ENCODE measurements at places on chromosomes 7 and 10. TPM values are rescaled to one million over a fixed set of nuclear protein-coding genes. Genes with fewer than 3 reads are reported as not detected.

GRCh38 chr7:41118486-41118885 is 584.4 kb downstream of the INHBA start:
- no peaks in the 10 kb centered on the region for H3K36me3 ChIP-seq
- no peak overlapping the region for H3K27ac ChIP-seq
- no peak for DNase-seq
- no peaks in the 10 kb centered on the region for H3K27me3 ChIP-seq
- no peak overlapping the region for H3K4me3 ChIP-seq

GRCh38 chr10:79941146-79941545 is 7.8 kb downstream of the SFTPD start:
- no peaks in the 10 kb centered on the region for H3K4me1 ChIP-seq
- no peak overlapping the region for H3K4me3 ChIP-seq
- H3K36me3 ChIP-seq: no peaks in the 10 kb centered on the region

DNA sequence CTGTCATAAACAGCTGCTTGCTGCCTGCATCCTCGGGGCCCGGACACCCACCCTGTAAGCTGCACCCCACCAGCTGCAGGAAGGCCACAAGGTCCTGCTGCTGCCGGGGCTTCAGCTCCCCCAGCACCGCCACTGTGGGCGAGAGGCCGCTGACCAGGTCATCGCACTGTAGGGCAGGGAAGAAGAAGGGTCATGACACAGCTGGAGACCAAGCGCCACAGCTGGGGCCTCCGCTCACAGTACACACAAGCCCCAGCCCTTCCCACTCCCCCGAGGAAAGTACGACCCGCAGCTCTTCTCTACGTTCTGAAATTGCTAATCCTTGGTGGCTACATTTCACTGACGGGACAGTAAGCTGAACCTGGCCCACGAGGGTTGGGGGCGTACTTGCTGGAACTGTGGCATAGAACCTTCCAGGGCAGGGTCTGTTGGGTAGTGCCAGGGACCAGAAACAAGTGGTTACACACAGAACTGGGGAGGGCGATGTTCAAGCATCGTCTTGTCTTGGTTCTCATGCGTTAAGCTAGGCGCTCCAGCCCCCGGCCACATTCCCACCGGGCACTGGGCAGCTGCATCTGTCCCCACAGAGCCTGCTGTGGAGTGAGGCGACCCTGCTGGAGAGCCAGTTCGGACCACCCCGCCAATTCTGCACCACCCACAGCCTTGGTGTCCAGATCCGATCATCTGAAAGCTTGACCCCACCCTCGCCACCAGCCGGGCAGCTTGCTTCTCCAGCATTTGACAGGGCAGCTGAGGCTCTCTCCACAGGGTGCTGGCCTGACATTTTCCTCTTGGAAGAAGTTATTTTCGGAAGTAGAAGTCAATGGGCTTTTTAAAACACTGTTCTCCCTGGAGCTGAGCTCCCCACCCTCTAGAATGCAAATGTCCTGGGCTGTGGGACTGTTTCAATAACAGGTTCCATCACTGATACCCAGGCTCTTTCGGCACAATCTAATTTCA is 50.8 kb downstream of the GSDME start:
- DNase-seq: no peak
- no peak overlapping the region for H3K4me3 ChIP-seq
- H3K27ac ChIP-seq: no peak overlapping the region

- no peak overlapping the region for H3K27ac ChIP-seq
- H3K4me3 ChIP-seq: no peak overlapping the region
Measured at GRCh38 chr10:71435571-71436267, 39.0 kb downstream of the CDH23 start.

Gene RAPGEF5
- 13.1 TPM for total RNA-seq

Gene NXPH1
- total RNA-seq: 5.2 TPM

DNA sequence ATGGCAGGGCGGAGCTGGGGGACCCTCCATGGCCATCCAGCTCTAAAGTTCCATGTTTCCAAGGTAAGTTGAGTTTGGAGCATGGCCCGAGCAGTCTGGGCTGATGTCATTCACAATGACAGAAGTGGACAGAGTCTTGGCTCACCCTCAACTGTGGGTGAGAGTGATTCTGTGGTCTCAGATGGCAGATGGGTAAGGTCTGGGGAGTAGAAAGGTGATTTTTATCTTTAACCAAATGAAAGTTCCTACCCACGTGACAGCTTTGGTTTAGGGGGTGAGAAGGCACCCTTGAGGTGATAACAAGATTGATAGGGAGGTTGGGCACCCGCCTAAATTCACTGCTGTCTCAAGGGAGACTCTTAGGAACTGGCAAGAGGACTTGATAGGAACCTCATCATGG is 57.6 kb upstream of the PDZD8 start:
- no peak overlapping the region for H3K27ac ChIP-seq
- H3K4me1 ChIP-seq: no peaks in the 10 kb centered on the region
- no peaks in the 10 kb centered on the region for H3K36me3 ChIP-seq
- DNase-seq: no peak
- no peak overlapping the region for H3K4me3 ChIP-seq

Gene SEMA4G
- total RNA-seq: 8.5 TPM

- H3K4me1 ChIP-seq: no peaks in the 10 kb centered on the region
- H3K27me3 ChIP-seq: no peaks in the 10 kb centered on the region
- no peaks in the 10 kb centered on the region for H3K36me3 ChIP-seq
- no peak overlapping the region for H3K4me3 ChIP-seq
- no peak overlapping the region for H3K27ac ChIP-seq
- no peak for DNase-seq
Measured at GRCh38 chr10:67618116-67618515, 77.9 kb downstream of the CTNNA3 start.

Gene ACBD7
- 24.1 TPM for total RNA-seq

- H3K4me1 ChIP-seq: no peaks in the 10 kb centered on the region
- no peak overlapping the region for H3K27ac ChIP-seq
- no peaks in the 10 kb centered on the region for H3K27me3 ChIP-seq
- no peaks in the 10 kb centered on the region for H3K36me3 ChIP-seq
Measured at GRCh38 chr7:37009125-37009675, 284.9 kb upstream of the AOAH start.

Gene TMEM229A
- total RNA-seq: 0.80 TPM

GRCh38 chr10:53489335-53490182 is 717.0 kb upstream of the MBL2 start:
- no peak for DNase-seq
- H3K36me3 ChIP-seq: peaks cover 35% of the 10 kb centered on the region
- no peak overlapping the region for H3K27ac ChIP-seq
- H3K27me3 ChIP-seq: no peaks in the 10 kb centered on the region

DNA sequence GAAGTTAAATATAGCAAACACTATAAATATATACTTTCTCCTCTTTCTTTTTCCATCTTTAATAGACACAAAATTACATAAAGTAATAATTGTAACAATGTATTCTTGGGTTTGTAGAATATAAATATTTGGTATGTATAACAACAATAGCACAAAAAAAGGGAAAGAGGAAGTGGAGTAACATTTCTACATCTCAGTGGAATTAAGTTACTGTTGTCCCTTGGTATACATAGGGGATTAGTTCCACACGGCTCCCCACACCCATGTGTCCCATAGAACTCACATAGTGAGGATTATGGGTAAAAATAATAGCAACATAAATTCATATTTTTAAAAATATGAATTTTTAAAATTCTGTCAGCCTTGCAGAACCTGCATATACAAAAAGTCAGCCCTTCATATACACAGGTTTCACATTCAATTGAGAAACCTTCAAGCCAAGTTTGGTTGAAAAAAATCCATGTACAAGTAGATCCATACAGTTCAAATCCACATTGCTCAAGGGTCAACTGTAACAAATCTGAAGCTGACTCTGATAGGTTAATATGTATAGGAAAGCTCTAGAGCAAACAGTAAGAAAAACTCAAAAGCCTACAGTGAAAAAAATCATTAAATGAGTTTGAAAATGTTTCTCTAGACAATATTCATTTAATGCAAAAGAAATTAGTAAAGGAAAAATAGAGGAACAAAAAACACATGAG is 92.4 kb downstream of the HYCC1 start:
- H3K4me1 ChIP-seq: no peaks in the 10 kb centered on the region
- H3K27me3 ChIP-seq: no peaks in the 10 kb centered on the region
- DNase-seq: no peak
- H3K4me3 ChIP-seq: no peak overlapping the region
- no peak overlapping the region for H3K27ac ChIP-seq

DNA sequence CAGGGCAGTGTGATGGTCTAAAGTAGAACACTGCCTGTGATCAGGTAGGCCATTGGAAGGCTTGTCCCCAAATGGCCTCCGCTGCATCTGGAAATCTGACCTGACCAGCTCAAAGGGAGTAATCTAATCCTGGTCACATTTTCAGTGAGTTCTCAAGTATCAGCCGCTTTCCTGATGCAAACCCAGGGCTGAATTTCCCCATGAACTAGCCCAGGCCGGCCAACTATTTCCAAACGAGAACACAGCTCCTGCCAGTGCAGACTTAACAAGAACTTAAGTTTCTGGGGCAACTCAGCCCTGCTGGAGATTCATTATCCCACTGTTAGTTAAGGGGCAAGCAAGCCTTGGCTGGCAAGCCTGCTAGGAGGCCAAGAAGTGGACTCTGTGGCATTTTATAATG is 59.6 kb upstream of the FAM180A start:
- no peaks in the 10 kb centered on the region for H3K27me3 ChIP-seq
- DNase-seq: no peak
- no peaks in the 10 kb centered on the region for H3K36me3 ChIP-seq
- H3K4me3 ChIP-seq: no peak overlapping the region
- H3K27ac ChIP-seq: no peak overlapping the region

Gene EXOC6
- total RNA-seq: 5.0 TPM

Gene FOXI2
- 1.1 TPM for total RNA-seq

DNA sequence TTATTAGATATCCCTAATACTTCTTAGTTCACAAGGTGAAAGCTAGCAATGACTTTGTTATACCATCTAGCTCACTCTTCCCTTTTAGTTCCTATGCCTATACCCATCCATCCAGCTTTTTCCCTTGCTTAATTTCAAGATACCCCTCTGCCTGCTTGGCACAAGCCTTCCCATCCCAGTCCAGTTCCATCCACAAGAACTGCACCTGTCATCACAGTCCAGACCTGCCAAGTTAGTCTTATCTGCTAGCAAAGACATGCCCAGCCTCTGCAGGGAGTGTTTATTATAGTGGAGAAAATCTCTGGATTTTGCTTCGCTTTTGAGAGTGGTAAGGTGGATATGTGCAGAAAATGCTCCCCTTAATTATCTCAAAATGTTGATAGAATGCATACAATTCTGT is 158.2 kb downstream of the ST7 start:
- H3K36me3 ChIP-seq: peaks cover 7% of the 10 kb centered on the region
- no peak overlapping the region for H3K27ac ChIP-seq
- no peak overlapping the region for H3K4me3 ChIP-seq
- DNase-seq: no peak
- H3K27me3 ChIP-seq: no peaks in the 10 kb centered on the region

DNA sequence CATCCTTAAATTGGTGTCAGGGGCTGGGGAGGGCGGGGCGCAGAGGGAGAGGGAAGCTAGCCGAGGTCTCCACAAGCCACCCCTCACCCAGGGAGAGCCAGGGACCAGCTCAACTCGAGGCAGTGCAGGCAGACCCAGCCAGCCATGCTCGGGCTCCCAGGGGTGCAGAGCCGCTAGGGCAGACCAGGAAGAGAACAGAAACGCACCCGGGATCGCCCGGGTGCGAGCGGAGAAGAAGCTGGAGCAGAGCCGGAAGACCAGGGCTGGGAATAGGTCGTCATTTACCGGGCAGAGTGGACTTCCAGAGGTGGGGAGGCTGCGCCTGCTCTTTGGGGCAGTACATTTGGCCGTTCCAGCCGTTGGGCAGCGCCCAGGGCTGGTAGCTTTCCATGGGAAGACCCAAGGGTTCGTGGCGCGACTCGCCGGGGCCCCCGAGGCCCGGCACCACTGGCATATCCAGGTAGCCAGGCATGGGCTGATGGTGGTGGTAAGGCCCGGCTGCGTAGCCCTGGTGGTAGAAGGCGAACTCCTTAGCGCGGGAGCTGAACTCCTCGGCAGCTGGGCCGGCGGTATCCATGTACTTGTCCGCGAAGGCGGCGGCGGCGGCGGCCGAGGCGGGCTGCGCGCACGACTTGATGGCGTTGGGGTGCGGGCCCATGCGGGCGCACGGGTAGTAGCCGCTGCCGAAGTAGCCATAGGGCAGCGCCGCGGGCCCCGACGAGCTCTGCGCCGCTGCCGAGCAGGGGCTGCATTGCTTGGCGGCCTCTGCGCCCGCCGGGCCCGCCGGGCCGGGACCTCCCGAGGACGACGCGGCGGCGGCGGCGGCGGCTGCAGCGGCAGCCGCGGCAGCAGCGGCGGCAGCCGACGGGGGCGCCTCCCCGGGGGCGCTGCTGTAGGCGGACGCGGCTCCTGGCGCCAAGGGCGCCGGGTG is 755 bp downstream of the HOXA13 start:
- peaks cover 98% of the 10 kb centered on the region for H3K27me3 ChIP-seq
- DNase-seq: peak; percentile 70
- no peak overlapping the region for H3K27ac ChIP-seq
- H3K4me1 ChIP-seq: peaks cover 15% of the 10 kb centered on the region
- no peaks in the 10 kb centered on the region for H3K36me3 ChIP-seq
- H3K4me3 ChIP-seq: peak overlapping the region; percentile 46

- H3K4me1 ChIP-seq: no peaks in the 10 kb centered on the region
- no peak overlapping the region for H3K4me3 ChIP-seq
- H3K27ac ChIP-seq: no peak overlapping the region
- DNase-seq: no peak
Measured at GRCh38 chr7:97145068-97145467, 27.6 kb downstream of the SDHAF3 start.

Gene CTBP2
- 233 TPM for total RNA-seq

Gene HECTD2
- total RNA-seq: 14.4 TPM

DNA sequence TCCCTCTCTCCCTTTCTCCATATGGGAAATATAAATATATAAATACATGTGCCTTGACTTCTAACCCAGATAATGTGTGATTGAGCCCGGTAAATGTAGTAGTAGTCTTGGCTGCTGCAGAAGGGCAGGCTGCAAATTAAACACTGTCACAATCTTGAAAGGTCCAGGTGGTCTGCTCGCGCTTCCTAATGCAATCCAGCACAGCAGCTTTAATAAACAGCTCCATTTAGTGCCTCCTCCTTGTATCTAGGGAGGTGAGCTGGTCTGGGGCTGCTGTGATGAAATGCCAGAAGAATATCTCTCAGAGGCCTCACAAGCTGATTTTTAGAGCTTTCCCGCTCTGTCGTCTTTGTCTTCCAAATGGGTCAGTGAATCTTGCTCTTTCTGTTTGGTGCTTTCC is 782 bp downstream of the POU6F2 start:
- H3K4me3 ChIP-seq: 0 out of 2 replicates have a peak overlapping the region, but pooled peaks have one; percentile 5
- peak; percentile 45 for DNase-seq
- no peaks in the 10 kb centered on the region for H3K36me3 ChIP-seq
- H3K4me1 ChIP-seq: peaks cover 11% of the 10 kb centered on the region
- no peak overlapping the region for H3K27ac ChIP-seq

DNA sequence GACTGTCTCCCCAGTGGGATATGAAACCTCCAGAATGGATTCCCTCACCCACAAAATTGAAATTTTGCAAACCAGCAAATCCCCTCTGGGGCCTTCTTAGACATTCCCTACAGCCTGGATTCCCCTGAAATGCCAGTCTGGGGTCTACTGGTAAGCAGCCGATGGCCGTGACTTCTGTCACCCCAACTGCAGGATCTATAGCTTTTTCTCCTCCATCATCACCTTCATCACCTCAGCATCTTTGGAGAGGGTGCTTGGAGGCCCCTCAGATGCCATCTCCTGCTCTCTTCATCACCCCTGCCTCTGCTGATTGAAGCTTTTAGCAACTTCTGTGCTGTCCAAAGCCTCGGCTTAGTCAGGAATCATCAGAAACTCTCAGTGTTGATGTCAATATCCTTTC is 2.6 kb upstream of the KCNMA1 start:
- DNase-seq: no peak
- no peak overlapping the region for H3K27ac ChIP-seq

GRCh38 chr7:36090976-36091873 is 61.8 kb upstream of the EEPD1 start:
- no peak overlapping the region for H3K4me3 ChIP-seq
- no peak for DNase-seq
- H3K27me3 ChIP-seq: no peaks in the 10 kb centered on the region
- no peaks in the 10 kb centered on the region for H3K36me3 ChIP-seq
- H3K4me1 ChIP-seq: no peaks in the 10 kb centered on the region

Measured in GM23338 (cell line).